ENCODE measurements at places on chromosomes 16 and 17.

DNA sequence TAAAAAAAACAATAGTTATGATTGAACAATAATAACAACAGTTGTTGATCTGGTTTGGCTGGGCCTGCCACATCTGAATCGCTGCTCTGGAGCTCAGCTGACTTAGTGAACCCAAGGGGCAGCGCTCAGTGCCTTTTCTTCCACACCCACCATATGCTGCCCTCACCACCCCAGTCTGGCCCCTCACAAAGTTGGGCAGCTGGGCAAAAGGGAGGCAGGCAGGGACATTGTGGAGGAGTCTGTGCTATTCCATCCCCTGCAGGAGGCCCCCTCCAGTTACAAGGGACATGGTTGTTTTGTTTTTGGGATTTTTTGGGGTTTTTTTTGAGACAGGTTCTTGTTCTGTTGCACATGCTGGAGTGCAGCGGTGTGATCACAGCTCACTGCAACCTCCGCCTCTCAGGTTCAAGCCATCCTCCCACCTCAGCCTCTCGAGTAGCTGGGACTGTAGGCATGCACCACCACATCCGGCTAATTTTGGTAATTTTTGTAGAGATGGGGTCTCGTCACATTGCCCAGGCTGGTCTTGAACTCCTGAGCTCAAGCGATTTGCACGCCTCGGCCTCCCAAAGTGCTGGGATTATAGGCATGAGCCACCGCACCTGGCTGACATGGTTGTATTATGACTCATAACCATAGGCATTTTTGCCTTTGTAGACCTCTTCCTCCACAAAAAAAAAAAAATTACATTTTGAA is 8.6 kb upstream of the PECAM1 start:
- no peak for DNase-seq

GRCh38 chr16:78925083-78925767 is 675.3 kb downstream of the MAF start:
- DNase-seq = no peak

- DNase-seq = no peak
Observed at GRCh38 chr17:63382826-63383225, 63.3 kb downstream of the CYB561 start.

- no peak for DNase-seq
Observed at GRCh38 chr17:59423903-59424302, 92.4 kb downstream of the YPEL2 start.

GRCh38 chr16:29745853-29746345 is at the start of gene C16orf54:
C16orf54 (minus strand) TSS chr16:29745990; CDS start chr16:29744951, 1,039 bp downstream.
- DNase-seq = no peak

- no peak for DNase-seq
Observed at GRCh38 chr16:84286578-84287240, 8.0 kb upstream of the WFDC1 start.

DNA sequence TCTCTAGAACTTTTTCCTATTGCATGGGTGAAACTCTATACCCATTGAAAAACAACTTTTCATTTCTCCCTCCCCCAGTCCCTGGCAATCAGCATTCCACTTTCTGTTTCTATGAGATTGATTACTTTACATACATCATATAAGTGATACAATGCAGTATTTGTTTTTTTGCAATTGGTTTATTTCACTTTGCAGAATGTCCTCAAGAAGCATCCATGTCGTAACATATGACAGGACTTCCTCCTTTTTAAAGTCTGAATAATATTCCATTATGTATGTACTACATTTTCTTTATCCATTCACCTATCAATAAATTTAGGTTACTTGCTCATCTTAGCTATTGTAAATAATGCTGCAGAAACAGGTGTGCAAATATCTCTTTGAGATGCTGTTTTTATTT is 8.8 kb downstream of the IL21R start:
- no peak for DNase-seq

- DNase-seq = no peak
Observed at GRCh38 chr16:50311891-50312501, 45.6 kb downstream of the ADCY7 start.

- no peak for DNase-seq
Observed at GRCh38 chr16:54175169-54175551, 111.4 kb downstream of the IRX3 start.

DNA sequence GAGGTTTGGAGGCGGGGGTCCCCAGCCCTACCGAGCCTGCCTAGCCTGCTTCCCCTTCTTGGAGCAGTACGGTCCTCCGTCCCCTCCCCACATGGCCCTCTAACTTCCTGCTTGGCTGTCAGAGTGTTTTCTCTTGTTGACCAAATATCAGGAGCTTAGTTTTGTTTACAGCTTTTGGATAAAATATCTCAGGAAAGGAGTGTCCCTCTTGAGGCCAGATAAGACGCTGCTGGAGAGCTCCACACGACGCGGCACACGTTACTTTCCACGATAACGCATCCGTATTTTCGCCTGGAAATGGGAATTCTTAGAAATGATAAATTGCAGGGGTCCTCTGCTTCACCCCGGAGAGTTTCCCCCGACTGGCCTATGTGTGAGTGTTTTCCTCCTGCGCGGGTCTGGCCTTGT is 182.9 kb downstream of the MAF start:
- no peak for DNase-seq

DNA sequence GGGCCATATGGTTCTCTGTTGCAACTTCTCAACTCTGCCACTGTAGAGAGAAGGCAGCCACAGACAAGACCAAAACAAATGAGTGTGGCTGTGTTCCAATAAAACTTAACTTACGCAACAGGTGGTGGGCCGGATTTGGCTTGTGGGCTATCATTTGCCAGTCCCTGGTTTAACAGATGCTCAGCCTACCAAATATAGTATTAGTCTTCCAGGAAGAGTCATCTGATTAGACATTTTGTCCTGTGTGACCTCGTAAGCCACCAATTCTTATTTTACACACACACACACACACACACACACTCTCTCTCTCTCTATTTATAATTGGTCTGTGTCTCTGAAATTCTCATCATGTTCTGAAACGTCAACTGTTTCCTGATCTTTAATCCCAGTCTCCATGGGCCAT is 245.9 kb downstream of the XYLT1 start:
- DNase-seq = no peak

DNA sequence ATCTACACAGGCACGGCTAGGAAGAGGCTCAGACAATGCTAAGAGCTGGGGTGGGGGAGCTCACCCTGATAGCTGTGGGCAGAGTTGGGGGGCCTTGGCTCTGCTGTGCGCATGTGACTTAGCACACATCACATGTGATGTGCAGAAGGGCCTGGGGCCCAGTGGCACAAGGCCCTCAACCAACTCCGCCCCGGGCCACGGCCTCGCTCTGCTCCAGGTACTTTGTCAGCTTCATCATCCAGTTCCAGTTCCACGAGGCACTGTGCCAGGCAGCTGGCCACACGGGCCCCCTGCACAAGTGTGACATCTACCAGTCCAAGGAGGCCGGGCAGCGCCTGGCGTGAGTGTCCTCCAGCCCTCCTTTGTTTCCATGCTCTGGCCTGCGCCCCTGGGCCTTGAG is 19.3 kb downstream of the ACE start:
- DNase-seq = no peak

GRCh38 chr17:2075336-2076086 is 20.6 kb downstream of the HIC1 start:
- no peak for DNase-seq
